COR-L47 (cell line): ENCODE measurements at places on chromosomes 5 and 9.

GRCh38 chr9:38371495-38371894, 21.0 kb upstream of the ALDH1B1 start:
- DNase-seq: peak; percentile 66

DNA sequence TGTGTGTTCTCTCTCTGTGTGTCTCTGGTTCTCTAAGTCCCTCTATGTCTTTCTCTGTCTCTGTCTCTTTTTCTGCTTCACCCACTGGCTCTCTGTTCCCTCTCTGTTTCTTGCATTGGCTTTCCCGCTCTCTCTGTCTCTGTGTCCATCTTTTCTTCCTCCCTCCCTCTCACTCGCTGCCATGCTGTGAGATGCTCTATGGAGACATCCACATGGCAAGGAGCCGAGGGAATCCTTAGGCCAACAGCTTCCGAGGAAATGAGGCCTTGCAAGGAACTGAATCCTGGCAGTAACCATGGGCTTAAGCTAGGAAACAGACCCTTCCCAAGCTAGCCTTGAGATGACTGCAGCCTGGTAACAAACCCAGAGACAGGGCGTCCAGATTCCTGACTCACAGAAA, 117.3 kb downstream of the BRINP1 start:
- DNase-seq: no peak

GRCh38 chr5:88226881-88227450, 41.7 kb downstream of the TMEM161B start:
- DNase-seq: no peak

GRCh38 chr5:160805376-160805775, 46.6 kb downstream of the ATP10B start:
- no peak for DNase-seq

GRCh38 chr9:79572608-79573411, 1.0 kb downstream of the TLE4 start:
- DNase-seq: peak; percentile 30

GRCh38 chr9:28883234-28883633, 1310.0 kb upstream of the C9orf72 start:
- DNase-seq: no peak

GRCh38 chr5:135568923-135569360, 9.8 kb downstream of the CXCL14 start:
- DNase-seq: no peak

- DNase-seq: no peak
These were observed 1037.3 kb upstream of the CDH6 start for GRCh38 chr5:30156156-30156555.
